ENCODE measurements at places on chromosomes 4 and X. TPM values are rescaled to one million over a fixed set of nuclear protein-coding genes. Genes with fewer than 3 reads are reported as not detected.

COL4A6 gene
- total RNA-seq = 0.83 TPM

SRPX2 gene
- 66.8 TPM for total RNA-seq

HERC6 gene
- total RNA-seq = 5.8 TPM

PABPC1L2B gene
- total RNA-seq = not detected

CLCN5 gene
- 19.5 TPM for total RNA-seq

DNA sequence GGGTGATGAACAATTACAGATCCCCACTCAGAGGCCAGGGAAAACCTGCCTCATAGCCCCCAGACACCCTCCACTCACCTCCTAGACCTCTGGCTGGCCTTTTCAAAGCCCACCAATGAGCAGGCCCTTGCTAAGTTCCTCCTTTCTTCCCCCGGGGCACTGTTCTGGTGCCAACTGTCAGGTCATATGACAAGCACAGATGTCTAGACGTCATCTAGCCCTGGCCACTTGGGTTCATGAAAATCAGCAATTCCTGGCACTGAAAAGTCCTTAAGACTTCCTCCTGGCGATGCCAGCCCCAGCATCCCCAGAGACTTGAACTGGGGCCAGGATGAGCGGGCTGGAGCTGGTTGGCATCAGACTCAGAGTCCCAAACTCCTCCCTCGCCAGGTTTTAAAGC is 115.6 kb upstream of the NALF2 start:
- no peaks in the 10 kb centered on the region for H3K27me3 ChIP-seq
- no peaks in the 10 kb centered on the region for H3K36me3 ChIP-seq
- H3K27ac ChIP-seq = no peak overlapping the region
- no peaks in the 10 kb centered on the region for H3K4me1 ChIP-seq
- no peak overlapping the region for H3K4me3 ChIP-seq

DNA sequence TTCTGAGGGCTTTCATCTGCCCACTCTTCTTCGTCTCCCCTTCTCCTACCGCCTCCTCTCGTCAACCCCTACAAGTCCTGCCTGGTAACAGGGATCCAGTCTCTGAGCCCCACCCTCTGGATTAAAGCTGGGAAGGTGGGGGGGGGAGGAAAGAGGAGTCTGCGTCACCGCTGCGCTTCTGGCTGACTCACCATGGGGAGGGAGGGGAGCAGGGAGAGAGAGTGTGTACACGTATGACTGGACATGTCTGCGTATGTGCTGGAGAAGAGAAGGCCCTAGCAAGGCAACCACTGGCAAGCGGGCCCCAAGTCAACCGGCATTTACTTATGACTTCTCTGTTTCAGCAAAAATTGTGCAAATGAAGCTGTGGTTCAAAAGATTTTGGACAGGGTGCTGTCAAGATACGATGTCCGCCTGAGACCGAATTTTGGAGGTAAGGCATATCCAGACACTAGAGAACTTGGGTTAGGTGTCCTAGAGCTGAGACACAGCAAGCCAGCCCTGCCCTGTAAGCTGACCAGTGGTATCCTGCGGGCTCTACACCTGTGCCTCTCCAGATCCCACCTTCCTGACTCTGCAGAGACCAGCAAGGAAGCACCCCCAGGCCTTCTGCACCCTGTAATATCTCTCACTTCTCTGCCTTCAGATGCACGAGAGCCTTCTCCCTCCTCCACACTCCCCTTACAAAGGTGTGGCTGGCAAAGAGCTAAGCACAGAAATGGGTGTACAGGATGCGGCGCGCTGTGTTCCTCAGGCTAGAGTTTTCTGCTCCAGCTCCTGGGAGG is 2.5 kb downstream of the GABRQ start:
- no peak for DNase-seq
- H3K27ac ChIP-seq = no peak overlapping the region
- H3K4me1 ChIP-seq = no peaks in the 10 kb centered on the region
- no peak overlapping the region for H3K4me3 ChIP-seq
- H3K27me3 ChIP-seq = no peaks in the 10 kb centered on the region

DNA sequence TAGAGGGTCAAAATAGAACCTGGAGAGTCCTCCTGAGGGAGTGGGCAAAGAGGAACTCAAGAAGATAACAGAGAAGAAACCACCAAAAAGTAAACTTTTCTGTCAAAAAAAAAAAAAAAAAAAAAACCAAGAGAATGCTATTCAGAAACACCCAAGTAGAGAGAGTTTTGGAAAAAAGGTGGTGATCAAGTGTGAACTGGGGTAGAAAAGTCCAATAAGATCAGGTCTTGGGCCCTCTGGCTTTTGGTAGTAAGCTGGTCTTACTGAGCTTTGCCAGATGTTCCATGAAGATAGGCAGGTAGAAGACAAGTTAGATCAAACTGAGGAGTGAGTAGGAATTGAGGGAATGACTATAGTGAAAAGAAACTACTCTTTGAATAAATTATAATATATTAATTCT is 167.5 kb downstream of the COL25A1 start:
- no peak overlapping the region for H3K27ac ChIP-seq
- no peaks in the 10 kb centered on the region for H3K36me3 ChIP-seq
- no peaks in the 10 kb centered on the region for H3K4me1 ChIP-seq
- DNase-seq = no peak

DNA sequence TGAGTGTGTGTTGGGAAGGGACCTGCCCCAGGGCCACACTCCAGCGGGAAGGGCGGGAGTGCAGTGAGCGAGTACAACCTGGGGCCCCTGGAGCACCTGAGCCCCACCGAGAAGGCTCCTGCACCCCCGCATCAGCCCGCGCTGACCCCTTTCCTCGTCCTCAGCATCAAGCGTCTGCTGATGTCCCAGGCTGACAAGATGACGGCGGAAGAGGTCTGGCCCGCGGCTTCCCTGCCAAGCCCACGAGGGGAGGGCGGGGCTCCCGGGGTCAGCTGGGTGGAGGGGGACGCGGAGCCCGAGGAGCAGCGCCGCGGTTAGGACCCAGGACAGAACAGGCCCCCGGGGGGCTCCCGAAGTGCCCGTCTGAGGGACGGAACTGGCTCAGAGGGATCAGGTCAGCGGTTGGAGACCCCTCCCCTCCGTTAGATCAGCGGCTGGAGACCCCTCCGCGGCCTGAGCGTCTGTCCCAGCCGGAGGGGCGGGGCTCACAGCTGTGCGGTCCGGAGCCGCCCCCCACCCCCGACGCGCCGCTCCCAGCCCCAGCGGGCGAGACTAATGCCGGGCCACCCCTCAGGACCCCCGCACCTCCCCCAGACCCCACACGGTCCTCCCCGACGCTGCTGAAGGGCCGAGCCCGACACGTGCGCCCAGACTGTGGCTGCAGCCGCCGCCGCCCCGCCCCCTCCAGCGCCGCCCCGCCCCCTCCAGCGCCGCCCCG is 6.7 kb downstream of the MYL5 start:
- peak overlapping the region; percentile 40 for H3K4me3 ChIP-seq
- DNase-seq = peak; percentile 92
- H3K36me3 ChIP-seq = no peaks in the 10 kb centered on the region
- H3K4me1 ChIP-seq = peaks cover 14% of the 10 kb centered on the region
- H3K27ac ChIP-seq = peak overlapping the region; percentile 22

GRCh38 chr4:25844961-25845712 is 17.7 kb downstream of the SEL1L3 start:
- H3K27ac ChIP-seq = no peak overlapping the region
- peaks cover 3% of the 10 kb centered on the region for H3K36me3 ChIP-seq
- no peak for DNase-seq
- peaks cover 6% of the 10 kb centered on the region for H3K4me1 ChIP-seq

- H3K27me3 ChIP-seq = no peaks in the 10 kb centered on the region
- DNase-seq = no peak
- H3K36me3 ChIP-seq = no peaks in the 10 kb centered on the region
- no peaks in the 10 kb centered on the region for H3K4me1 ChIP-seq
- H3K27ac ChIP-seq = no peak overlapping the region
These were observed 215.1 kb upstream of the PITX2 start for GRCh38 chr4:110837896-110838450.

- no peaks in the 10 kb centered on the region for H3K27me3 ChIP-seq
- H3K36me3 ChIP-seq = no peaks in the 10 kb centered on the region
- no peak overlapping the region for H3K4me3 ChIP-seq
- no peaks in the 10 kb centered on the region for H3K4me1 ChIP-seq
- DNase-seq = no peak
- H3K27ac ChIP-seq = no peak overlapping the region
These were observed 100.9 kb downstream of the FHDC1 start for GRCh38 chr4:153036931-153037482.

- no peaks in the 10 kb centered on the region for H3K27me3 ChIP-seq
- H3K4me1 ChIP-seq = peaks cover 3% of the 10 kb centered on the region
- DNase-seq = peak; percentile 30
- no peaks in the 10 kb centered on the region for H3K36me3 ChIP-seq
- no peak overlapping the region for H3K27ac ChIP-seq
- H3K4me3 ChIP-seq = no peak overlapping the region
These were observed 3.2 kb upstream of the ASMTL start for GRCh38 chrX:1455948-1456280.

DNA sequence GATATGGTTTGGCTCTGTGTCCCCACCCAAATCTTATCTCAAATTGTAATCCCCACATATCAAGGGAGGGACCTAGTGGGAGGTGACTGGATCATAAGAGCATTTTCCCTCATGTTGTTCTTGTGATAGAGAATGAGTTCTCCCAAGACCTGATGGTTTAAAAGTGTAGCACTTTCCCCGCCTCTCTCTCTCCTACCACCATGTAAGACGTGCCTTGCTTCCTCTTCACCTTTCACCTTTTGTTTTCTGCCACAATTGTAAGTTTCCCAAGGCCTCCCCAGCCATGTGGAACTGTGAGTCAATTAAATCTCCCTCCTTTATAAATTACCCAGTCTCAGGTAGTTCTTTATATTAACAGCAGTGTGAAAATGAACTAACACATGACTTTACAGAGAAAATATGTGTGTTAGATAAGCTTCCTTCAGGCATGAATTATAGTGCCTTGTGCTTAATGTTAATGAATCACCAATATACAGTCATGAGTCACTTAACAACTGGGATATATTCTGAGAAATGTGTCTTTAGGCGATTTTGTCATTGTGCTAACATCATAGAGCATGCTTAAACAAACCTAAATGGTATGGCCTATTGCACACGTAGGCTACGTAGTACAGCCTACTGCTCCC is 37.9 kb downstream of the PDGFC start:
- H3K27ac ChIP-seq = no peak overlapping the region
- H3K36me3 ChIP-seq = no peaks in the 10 kb centered on the region
- DNase-seq = no peak
- no peak overlapping the region for H3K4me3 ChIP-seq
- no peaks in the 10 kb centered on the region for H3K4me1 ChIP-seq
- no peaks in the 10 kb centered on the region for H3K27me3 ChIP-seq

GRCh38 chrX:137945470-137945869 is 379.5 kb downstream of the ZIC3 start:
- no peak overlapping the region for H3K4me3 ChIP-seq
- no peaks in the 10 kb centered on the region for H3K27me3 ChIP-seq
- H3K27ac ChIP-seq = no peak overlapping the region
- no peak for DNase-seq
- H3K36me3 ChIP-seq = no peaks in the 10 kb centered on the region

DNA sequence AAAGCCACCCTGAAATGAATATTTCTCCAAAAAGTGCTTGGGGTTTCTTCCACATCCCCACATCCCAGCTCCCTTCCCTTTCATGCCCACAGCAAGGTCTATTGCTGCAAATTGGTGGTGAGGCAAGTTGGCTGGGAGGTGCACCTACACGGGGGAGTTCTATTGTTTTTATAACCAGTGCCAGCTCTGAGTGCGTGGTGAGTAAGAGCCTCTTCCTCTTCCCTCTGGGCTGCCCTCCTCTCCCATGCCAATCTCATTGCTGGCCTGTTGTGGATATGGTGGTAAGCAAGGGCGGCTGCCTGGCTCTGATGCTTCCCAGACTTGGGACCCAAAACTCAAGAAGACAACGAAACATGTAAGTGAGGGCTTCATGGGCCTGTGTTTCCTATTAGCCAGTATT is 204.3 kb downstream of the SHROOM3 start:
- H3K36me3 ChIP-seq = no peaks in the 10 kb centered on the region
- H3K27me3 ChIP-seq = no peaks in the 10 kb centered on the region
- no peaks in the 10 kb centered on the region for H3K4me1 ChIP-seq
- no peak overlapping the region for H3K4me3 ChIP-seq
- no peak overlapping the region for H3K27ac ChIP-seq
- DNase-seq = no peak

- H3K27me3 ChIP-seq = no peaks in the 10 kb centered on the region
- H3K27ac ChIP-seq = no peak overlapping the region
- H3K4me3 ChIP-seq = no peak overlapping the region
- no peaks in the 10 kb centered on the region for H3K4me1 ChIP-seq
- DNase-seq = no peak
These were observed 206.0 kb downstream of the BCOR start for GRCh38 chrX:39891781-39892180.

- no peak overlapping the region for H3K4me3 ChIP-seq
- DNase-seq = no peak
- no peaks in the 10 kb centered on the region for H3K36me3 ChIP-seq
- no peak overlapping the region for H3K27ac ChIP-seq
- H3K4me1 ChIP-seq = no peaks in the 10 kb centered on the region
- no peaks in the 10 kb centered on the region for H3K27me3 ChIP-seq
These were observed 298.5 kb upstream of the BMP3 start for GRCh38 chr4:80732010-80732409.

GRCh38 chrX:118780911-118781310 is 42.7 kb upstream of the ZCCHC12 start:
- no peak overlapping the region for H3K4me3 ChIP-seq
- H3K27me3 ChIP-seq = no peaks in the 10 kb centered on the region
- no peaks in the 10 kb centered on the region for H3K4me1 ChIP-seq
- H3K36me3 ChIP-seq = no peaks in the 10 kb centered on the region
- DNase-seq = no peak

DNA sequence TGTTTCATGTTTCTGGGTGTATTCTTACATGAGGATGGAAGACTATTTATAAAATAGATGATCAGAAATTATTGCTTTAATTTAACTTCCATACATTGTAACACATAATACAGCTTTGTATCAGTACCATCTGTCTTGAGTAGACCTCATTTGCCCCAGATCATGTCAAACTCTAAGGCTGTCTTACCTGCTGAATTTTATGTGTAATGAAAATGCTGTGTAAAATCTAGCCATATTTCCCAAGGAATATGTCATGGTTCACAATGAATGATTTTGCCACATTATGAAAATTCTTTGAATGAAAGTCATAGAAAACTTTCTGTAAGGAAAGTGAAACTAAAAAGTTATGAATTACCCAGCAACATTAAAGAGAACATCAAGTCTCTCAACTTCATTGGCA is 7.4 kb downstream of the BDH2 start:
- no peak overlapping the region for H3K27ac ChIP-seq
- no peaks in the 10 kb centered on the region for H3K4me1 ChIP-seq
- no peaks in the 10 kb centered on the region for H3K36me3 ChIP-seq
- H3K4me3 ChIP-seq = no peak overlapping the region
- DNase-seq = no peak
- no peaks in the 10 kb centered on the region for H3K27me3 ChIP-seq

All from Peyer's patch (tissue), 4 donors.